ENCODE measurements at places on chromosomes 1 and 21.

DNA sequence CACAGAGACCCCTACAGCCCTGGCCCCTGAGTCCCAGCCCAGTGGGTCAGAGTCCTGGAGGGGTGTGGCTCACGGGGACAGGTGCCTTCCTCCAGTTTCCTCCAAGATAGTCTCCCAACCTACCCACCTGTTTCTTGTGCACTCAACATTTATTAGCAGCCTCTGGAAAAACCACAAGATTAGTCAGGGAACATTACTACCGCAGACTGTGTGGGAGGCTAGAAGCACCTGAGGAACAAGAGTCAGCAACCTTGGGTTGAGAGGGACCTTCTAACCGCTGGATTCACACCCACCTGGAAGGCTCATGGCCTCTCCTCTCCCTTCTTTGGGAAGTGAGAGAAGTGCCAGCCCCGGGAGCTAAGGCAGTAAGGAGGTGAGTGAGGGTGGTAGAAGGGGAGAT is 22.5 kb upstream of the IKBKE start:
- no peak for DNase-seq

DNA sequence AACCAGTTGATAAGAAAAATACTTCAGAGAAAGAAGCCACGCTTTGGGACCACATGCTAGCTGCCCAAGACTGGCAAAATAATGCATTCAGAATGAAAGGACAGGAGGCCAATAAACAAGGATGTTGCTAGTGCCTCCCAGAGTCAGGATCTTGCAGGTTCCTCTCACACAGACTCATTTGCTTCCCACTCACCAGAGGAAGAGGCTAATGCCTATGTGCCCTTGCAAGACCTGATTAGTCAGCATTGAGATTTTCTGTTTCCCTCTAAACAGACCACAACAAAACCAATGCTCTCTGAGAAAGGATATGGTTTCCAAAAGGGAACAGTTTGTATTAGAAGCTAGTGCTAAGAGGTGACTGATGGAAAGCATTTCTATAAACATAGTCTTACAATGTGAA is 85.7 kb downstream of the NRDC start:
- DNase-seq, result no peak

GRCh38 chr21:24118738-24119459 is 1488.4 kb downstream of the MRPL39 start:
- no peak for DNase-seq

DNA sequence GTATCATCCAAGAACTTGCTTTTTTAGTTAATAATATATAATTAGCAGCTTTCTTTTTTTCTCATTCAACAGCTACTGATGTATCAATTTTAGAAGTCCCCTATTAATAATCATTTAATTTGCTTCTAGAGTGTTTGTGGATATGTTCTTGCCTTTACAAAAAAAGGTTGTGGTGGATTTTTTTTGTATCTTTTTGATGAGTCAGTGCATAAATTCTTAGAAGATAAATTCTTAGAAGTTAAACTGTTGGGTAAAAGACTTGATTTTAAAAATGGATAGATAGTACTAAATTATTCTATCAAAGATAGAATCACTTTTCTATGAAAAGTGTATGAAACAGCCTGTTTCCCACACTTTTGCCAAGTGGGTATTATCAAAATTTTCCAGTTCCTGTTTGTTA is 11.9 kb downstream of the FGGY start:
- no peak for DNase-seq

GRCh38 chr21:34911360-34911759 is 137.7 kb downstream of the RUNX1 start:
- DNase-seq, result no peak

DNA sequence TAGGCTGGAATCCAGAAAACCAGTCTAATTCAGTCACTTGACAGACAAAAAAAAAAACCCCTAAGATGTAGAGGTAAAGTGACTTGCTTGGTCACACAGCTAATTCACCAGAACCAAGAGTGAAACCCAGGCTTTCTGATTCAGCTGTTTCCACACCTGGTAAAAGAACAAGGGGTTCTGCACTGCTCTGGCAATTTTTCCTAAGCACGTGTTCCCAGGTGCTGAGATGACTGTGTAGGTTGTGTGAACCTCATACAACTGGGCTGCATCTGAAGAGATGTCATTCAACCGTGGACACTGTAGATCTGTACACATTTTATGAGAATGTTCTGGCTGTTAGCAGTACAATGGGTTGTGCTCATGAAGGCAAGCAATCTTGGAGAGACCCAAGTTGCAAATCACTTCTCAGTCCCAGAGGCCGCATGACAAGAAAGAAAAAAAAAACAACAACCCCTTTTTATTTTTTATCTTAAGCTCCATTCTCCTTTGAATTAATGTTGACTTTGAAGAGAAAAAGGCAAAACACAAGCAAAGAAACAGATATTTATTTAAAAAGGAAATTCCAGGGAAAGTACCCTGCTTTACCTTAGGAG is 95.4 kb downstream of the INTS7 start:
- DNase-seq, result no peak

GRCh38 chr1:1115136-1115785 is 628 bp downstream of the C1orf159 start:
- peak; percentile 62 for DNase-seq
